ENCODE measurements at places on chromosomes 7 and 10. TPM values are rescaled to one million over a fixed set of nuclear protein-coding genes. Genes with fewer than 3 reads are reported as not detected.

The FAM24B gene
- total RNA-seq = 6.9 TPM

The ZNF438 gene
- total RNA-seq = 2.2 TPM

The GARIN1A gene
- total RNA-seq = 0.52 TPM

The CRPPA gene
- 0.63 TPM for total RNA-seq

The NUDT13 gene
- total RNA-seq = 0.42 TPM

Measured in mononuclear cell (primary cell).